ENCODE measurements at places on chromosomes 3 and 15.

DNA sequence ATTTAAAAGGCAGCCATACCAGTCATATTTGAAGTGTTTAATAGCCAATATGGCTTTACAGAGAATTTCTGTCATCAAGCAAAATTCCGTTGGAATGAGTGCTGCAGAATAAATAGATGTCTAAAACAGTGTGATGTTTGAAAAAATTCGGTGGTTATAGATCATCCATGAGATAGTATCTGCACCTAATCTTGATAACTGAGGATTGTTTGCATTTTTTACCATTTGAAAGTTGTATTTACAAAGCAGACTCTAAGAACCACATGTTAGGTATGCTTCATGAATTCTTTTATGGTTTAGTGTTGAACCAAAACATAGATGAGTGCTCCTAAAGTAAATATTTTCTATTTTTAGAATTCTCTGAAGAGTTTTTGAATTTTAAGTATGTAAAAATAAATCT, 476.1 kb downstream of the NAALADL2 start:
- DNase-seq, result no peak

GRCh38 chr3:33186524-33187367, 31.9 kb downstream of the SUSD5 start:
- no peak for DNase-seq

- no peak for DNase-seq
These were observed 502.1 kb upstream of the IL12A start for GRCh38 chr3:159486580-159486979.

- no peak for DNase-seq
These were observed 214.0 kb downstream of the SATB1 start for GRCh38 chr3:18211116-18211515.

DNA sequence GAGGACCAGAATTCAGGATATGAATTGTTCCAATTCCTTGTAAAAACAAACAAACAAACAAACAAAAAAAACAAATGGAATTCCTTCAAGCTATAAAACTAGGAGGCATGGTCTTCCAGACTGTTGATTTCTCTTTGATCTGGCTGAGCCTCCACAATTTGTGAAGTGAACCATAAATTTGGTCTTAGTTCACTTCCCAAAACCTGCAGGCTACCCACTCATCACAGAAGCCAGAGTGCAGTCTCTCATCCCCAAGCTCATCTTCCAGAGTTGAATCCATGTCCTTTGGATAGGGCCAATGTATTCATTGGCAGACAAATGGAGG, 203.9 kb downstream of the DTWD1 start:
- DNase-seq, result no peak

DNA sequence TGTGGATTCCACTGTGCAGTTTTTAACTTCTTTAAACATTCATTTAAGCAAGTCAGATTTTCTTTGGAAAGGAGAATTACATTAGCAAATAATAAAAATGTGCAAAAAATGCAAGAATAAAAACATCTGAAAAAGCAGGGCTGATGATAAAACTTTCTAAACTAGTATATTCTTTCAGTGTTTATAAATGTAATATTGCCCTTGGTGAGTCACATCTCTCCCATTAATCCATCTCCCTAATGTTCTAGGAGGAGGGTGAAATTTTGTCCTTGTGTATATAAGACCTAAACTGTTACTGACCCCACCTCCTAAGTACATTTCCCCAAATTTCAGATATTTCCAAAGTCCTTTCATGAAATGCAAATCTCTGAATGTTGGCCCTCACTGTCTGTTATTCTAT, 28.5 kb upstream of the DCUN1D1 start:
- DNase-seq, result no peak

- DNase-seq, result no peak
These were observed 58.8 kb downstream of the CCDC54 start for GRCh38 chr3:107436029-107436428.

DNA sequence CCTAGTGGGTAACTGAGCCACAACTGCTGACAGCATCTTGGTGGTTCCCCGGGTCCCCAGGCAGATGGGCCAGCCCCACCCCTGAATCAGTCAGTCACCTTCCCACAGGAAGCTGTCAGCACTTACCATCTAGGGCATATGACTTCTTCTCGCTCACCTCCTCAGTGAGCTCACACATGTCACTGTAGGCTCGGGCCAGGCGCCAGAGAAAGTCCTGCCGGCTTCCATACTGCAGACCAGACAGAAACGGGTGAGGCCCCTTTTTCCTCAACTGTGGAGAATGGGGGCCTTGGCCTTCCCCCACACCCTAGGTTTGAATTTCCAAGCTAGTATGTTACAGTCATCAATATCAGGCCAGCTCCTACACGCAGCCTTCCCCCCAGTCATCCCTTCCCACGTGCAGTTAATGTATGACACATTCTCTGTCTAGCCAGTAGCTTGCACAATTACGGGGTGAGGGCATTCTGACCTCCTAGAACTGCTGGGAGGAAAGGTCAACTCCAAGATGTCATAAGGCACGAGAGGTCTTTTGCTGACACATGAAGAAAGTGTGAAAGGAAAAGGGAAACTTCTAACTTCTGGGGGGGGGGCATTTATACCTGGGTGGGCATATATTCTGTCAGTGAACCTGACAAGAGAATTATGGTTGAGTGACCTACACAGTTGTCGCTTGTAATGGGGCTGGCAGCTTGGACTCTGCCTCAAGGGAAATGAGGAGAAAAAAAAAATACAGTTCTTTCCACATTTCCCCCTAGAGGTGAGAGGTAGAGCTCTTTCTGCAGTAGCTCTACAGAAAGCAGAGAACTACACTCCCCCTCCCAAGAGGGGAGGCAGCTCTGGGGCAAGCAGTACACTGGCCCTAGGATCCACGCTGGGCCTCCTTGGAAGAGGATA, 10.9 kb downstream of the RMDN3 start:
- no peak for DNase-seq

GRCh38 chr15:78396976-78397375, 41.0 kb upstream of the IREB2 start:
- DNase-seq, result peak; percentile 32

DNA sequence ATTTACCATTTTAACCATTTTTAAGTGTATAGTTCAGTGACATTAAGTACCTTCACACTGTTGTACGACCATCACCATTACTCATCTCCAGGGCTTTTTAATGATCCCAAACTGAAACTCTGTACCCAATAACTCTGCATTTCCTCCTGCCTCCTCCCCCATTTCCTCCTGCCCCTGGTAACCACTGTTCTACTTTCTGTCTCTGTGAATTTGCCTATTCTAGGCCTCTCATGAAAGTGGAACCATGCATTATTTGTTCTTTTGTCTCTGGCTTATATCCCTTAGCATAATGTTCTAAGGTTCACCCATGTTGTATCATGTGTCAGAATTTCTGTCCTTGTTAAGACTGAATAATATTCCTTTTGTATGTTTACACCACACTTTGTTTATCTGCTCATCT, 154.2 kb downstream of the MECOM start:
- DNase-seq, result no peak

DNA sequence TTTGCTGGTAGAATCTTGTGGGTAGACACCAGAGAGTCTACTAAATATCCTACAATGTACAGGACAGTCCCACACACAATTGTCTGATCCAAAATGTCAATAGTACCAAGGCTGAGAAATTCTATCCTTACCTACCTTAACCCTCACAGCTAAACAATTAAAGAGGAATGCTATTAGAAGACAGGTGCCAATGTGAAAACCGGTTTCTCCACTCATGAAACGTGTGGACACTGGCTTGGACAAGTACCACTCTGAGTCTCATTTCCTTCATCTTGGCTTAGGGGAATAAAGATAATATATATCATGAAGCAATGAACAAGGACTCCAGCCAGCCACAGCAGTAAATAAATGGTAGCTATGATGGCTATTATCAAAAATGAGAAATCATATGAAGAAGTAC, 90.2 kb downstream of the RFTN1 start:
- no peak for DNase-seq

GRCh38 chr15:90905306-90906180, 2.4 kb downstream of the MAN2A2 start:
- DNase-seq, result peak; percentile 23

- DNase-seq, result no peak
These were observed 22.9 kb upstream of the UTS2B start for GRCh38 chr3:191353022-191353777.

- DNase-seq, result no peak
These were observed 33.3 kb downstream of the GABPB1 start for GRCh38 chr15:50321680-50322210.

GRCh38 chr3:129617381-129618185, 11.1 kb upstream of the PLXND1 start:
- no peak for DNase-seq

- no peak for DNase-seq
These were observed 435.6 kb upstream of the ATP10A start for GRCh38 chr15:26298659-26299170.

DNA sequence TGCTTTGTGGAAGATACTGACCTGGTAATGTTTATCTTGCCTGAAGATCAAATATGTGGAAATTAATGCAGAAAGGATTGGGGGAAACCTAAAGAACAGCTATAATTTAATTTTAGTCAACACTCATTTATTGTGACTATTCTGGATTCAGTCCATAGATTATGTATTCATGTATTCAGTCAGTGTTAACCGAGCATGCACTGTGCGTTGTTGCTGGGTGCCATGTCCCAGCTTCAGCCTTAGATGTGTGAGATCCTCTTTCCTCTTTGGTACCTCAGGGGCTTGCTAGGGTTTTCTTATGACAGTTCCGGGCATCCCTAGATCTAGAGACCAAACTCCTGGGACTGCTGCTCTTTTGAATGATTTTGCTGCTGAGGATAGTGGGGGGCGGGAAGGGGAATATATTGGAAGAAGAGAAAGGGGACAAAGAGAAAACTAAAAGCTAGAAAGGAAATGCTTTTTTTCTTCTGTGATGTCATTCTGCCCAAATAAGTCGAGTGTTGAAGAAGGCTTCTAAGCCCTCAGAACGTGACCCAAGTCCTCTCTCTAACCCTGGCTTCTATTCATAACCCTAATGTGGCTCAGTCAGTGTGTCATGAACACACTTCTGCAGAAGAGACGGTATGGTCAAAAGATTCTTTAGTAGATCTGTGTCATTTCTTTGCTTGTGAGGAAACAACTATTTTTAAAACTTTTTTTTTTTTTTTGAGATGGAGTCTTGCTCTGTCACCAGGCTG, 33.5 kb downstream of the STARD9 start:
- DNase-seq, result no peak

DNA sequence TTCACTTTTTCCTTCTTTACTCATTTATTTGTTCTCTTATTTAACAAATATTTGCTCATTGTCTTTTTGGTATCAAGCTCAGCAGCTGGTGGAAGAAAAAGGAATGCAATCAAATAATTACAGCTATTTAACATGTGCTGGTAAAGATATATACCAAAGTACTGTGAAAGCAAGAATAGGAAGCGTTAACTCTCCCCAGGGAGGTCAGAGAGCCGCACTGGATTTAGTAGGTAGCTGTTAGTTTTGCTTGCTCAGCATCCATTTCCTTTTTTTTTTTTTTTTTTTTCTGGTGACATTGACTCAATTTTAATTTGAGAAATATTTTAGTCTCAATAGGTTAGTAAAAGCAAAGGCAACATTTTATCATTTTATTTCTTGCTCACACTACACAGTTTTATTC, 308.5 kb upstream of the MDFIC2 start:
- no peak for DNase-seq

DNA sequence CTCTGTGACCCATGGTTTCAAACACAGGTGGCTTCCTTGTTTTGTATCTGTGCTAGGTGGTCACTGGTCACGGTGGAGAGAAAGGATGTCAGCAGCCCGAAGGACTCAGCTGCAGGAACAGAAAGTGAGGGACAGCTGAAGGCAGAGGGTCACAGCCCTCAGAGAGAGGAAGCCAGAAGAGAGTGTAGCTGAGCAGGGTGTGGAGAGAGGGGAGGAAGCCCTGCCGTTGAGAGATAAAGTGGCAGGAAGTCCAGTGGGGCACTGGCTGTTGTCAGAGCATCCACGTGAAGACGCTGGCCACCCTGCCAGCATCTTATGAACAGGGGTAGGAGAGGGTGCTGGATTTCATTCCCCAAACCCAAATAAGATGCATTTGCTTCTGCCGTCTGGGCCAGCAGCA, 36.9 kb downstream of the LIMD1 start:
- no peak for DNase-seq

DNA sequence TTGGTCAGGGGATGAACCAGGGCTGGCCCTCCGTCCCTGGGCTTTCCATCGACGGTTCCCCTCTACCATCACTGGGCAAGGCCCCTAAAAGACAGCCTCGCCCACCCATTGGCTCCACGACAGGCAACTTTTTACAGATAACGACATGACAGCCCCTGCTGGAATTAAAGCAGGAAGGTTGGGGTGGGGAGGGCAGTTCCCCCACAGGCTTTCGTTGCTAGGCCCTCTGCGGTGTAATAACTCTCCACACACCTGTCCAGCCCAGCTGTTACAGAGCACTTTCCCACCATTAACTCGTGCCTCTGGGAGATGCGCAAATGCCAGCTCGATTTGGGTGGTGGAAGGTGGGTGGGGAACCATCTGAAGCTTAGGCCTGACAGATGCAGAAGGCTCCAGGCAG, 264.2 kb upstream of the TLE3 start:
- no peak for DNase-seq

DNA sequence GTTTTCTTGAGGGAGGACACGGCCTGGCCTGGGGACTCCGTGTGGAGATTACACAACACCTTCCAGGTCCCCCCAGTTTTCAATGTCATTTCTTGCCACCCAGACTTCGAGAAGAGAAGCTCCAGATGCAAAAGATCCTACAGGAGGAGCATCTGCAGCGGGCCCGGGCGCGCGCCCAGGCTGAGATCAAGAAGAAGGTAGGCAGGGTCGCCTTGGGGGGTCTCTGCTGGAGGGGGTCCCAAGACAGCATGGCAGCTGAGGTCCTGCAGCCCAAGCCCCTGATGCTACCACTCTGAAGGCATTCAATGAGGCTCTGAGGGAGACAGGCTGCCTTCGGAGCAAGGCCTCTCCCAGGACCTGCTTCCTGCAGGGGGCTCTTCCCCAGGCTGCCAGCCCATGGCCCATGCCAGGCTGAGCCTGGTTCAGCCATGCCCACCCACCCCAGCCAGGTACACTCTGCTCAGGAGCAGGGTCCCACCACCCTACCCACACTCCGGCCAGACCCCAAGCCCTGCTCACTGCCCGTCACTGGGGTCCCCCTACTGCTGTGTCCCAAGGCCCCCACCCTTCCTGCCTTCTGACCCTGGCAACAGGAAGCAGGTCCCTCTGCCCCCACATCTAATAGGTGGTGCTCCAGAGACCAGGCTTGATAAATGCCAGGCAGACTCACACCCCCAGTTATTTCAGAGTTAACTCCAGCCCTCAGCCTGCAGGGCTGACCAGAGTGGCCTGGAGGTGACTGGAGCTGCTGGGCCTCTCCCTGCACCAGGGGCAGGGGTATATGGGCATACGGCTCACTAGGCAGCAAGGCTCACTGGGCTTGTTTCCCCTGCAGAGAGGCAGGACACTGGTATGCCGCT, 40.0 kb downstream of the ZXDC start:
- DNase-seq, result no peak

GRCh38 chr3:101131767-101132166, 138.5 kb upstream of the ABI3BP start:
- DNase-seq, result no peak
